ENCODE measurements at places on chromosomes 2 and 18.

GRCh38 chr2:54380670-54381069 lies 75.5 kb upstream of the SPTBN1 start:
- peak; percentile 55 for DNase-seq

DNA sequence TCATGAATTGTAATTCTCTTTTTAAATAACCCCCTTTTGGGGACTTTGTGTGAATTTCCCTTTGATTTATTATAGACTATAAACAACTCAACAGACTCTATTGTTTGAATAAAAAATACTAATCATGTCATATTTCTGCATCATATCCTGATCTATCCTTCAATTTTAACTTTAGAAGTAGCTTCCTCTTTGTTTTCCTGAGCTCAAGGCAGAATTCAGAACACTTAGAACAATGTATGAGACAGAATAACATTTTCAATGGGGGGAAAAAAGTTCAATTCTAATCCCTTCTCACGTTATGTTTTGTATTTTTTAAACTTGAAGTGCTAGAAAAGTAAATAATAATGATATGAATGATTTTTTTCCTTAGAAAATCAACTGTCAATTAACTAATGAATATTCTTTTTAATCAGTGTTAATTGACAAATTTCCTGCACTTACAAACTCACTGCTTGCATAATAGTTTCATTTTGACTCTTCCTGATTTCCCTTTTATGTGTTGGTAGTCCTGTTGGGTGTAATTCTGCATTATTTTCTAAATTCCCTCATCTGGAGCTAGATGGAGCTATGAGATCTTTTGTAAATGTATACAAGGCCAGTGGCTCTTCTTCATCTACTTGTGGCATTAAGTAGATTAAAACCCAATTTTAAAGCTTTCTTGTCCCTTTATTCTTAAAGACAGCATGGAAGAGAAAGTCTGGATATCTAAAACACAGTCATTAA lies 326.1 kb downstream of the PARD3B start:
- DNase-seq: peak; percentile 70

- no peak for DNase-seq
These were observed 278.6 kb upstream of the HS6ST1 start for GRCh38 chr2:128597121-128597762.

GRCh38 chr2:38113981-38114708 lies 38.2 kb upstream of the CYP1B1 start:
- peak; percentile 67 for DNase-seq

DNA sequence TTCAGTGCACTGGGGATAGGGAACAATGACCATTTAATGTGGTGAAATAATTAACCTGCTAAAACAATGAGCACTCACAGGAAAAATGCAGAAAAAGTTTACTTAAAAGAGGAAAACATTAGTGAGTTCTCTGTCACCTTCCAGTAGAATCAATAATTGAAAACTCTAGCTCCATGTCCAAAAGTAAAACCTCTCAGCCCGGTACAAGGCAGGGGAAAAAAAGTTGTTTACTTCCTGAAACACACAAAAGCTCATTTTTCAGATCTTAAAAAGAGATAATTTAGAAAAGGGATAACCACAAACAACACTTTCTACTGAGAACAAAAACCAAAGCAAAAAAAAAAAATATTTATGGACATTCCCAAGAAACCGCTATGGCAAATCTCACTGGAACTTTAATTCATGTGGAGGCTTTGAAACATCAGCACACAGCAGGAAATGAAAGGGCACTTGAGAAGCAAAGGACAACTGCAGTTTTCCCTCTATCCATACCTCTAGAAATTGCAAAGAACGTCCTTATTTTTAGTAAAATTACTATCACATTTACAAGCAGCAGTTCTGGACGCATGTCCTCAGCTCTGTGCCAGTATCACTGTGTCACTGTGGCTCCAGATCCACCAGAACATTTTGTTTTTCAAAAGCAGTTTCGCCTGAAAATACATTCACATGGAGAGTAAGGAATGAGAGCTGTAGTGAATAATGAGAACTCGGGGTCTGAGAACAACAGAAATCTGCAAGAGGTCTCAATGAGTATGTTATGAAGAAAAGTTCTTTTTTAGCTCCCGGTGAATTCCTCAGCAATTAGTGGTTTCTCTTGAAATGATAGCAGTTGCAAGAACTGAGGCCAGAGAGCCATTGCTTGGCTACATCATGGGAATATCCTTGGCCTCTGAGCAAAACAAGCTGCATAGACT lies 44.7 kb upstream of the DNAH7 start:
- DNase-seq: peak; percentile 82

DNA sequence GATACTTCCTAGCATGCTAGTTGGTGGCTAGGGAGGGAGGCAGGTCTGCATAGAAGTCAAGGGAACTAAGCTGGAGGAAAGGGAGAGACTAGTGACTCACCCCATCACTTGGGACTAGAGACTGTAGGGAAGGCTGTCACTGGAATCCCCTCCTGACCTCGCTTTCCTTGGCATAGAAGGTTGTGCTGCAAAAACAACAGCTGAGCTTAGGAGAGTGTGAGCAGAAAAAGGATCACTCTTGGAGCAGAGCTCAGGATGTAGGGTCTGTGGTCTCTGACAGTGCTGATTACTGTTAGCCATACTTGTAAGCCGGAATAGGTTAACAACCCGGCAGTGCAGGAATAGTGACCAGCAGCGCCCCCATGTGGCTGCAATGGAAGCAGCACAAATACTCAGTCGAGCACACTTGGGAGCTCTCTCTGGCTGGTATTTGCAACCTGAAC lies 66.9 kb upstream of the SMAD2 start:
- DNase-seq: no peak

- DNase-seq: no peak
These were observed 276.7 kb downstream of the DSEL start for GRCh38 chr18:67239826-67240225.

GRCh38 chr2:121288454-121289231 lies 3.6 kb upstream of the TFCP2L1 start:
- DNase-seq: no peak
